Chondrocyte (in vitro differentiated cells): ENCODE measurements at places on chromosomes 16 and 17. TPM values are rescaled to one million over a fixed set of nuclear protein-coding genes. Genes with fewer than 3 reads are reported as not detected.

Gene EFCAB13
- 1.5 to 3.2 TPM (median 2.5 TPM) in 3 replicates for total RNA-seq

GRCh38 chr17:40598619-40599467, 33.6 kb upstream of the CCR7 start:
- H3K4me1 ChIP-seq, result no peaks in the 10 kb centered on the region
- no peak overlapping the region for H3K27ac ChIP-seq
- DNase-seq, result no peak
- H3K4me3 ChIP-seq, result no peak overlapping the region

- H3K4me1 ChIP-seq, result peaks cover 80% of the 10 kb centered on the region
- H3K27ac ChIP-seq, result no peak overlapping the region
- H3K4me3 ChIP-seq, result no peak overlapping the region
- H3K27me3 ChIP-seq, result no peaks in the 10 kb centered on the region
- H3K36me3 ChIP-seq, result no peaks in the 10 kb centered on the region
Observed at GRCh38 chr17:83106056-83106588, 26.7 kb downstream of the METRNL start.

- H3K4me3 ChIP-seq, result no peak overlapping the region
- H3K27ac ChIP-seq, result no peak overlapping the region
- peaks cover 4% of the 10 kb centered on the region for H3K36me3 ChIP-seq
- no peaks in the 10 kb centered on the region for H3K4me1 ChIP-seq
- no peak for DNase-seq
Observed at GRCh38 chr16:74831467-74831866, 56.8 kb upstream of the FA2H start.

DNA sequence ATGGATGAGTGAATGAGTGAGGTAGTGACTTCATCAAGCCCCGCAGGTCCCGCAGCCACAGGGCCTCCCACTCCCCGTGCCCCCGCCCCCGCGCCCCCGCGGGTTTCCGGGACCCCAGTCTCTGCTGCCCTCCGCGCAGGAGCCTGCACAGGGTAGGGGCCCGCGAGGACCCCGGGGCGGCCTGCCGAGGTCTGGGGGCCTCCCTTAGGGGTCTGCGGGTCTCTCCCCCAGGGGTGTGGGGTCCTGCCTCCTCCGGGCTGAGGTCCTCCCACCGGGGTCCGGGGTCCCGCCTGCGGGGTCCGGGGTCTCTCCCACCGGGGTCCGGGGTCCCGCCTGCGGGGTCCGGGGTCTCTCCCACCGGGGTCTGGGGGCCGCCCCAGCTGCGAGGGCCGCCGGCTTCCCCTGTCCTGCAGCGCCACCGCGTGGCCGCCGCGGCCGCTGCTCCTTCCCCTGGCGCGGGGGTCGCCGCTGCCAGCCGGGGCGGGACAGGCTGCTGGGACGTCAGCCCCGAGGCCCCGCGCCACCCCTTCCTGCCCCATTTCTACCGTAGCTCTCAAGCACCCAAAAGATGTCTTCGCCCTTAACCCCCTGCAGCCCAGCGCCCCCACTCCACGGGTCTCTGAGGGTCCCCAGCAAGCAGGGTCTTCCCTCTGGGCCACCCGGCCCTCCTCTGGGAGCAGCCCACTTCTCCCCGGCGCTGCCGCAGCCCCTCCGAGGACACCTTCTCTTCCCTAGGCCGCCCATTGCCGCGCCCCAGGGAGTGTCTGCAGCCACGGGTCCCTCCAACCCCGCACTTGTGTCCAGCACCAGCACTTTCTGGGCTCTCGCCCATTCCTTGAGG, 10.4 kb upstream of the CHMP6 start:
- H3K27me3 ChIP-seq, result no peaks in the 10 kb centered on the region
- peaks cover 23% of the 10 kb centered on the region for H3K4me1 ChIP-seq
- DNase-seq, result no peak
- no peaks in the 10 kb centered on the region for H3K36me3 ChIP-seq
- H3K27ac ChIP-seq, result no peak overlapping the region

- H3K27me3 ChIP-seq, result peaks cover 47% of the 10 kb centered on the region
- no peaks in the 10 kb centered on the region for H3K4me1 ChIP-seq
- H3K4me3 ChIP-seq, result no peak overlapping the region
Observed at GRCh38 chr16:84407588-84408313, 39.4 kb downstream of the ATP2C2 start.

DNA sequence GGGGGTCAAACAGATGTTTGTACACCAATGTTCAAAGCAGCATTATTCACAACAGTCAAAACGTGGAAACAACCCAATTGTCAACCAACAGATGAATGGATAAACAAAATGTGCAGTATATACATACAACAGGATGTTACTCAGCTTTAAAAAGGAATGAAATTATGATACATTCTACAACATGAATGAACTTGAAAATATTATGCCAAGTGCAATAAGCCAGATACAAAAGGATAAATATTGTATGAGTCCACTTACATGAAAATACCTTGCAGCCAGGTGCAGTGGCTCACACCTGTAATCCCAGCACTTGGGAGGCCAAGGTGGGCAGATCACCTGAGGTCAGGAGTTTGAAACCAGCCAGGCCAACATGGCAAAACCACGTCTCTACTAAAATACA, 39.9 kb downstream of the UBE2G1 start:
- H3K27ac ChIP-seq, result no peak overlapping the region
- no peaks in the 10 kb centered on the region for H3K27me3 ChIP-seq
- H3K4me3 ChIP-seq, result no peak overlapping the region

GRCh38 chr16:81539759-81540472, 95.3 kb downstream of the CMIP start:
- peak overlapping the region; percentile 82 for H3K27ac ChIP-seq
- peak; percentile 61 for DNase-seq
- H3K4me1 ChIP-seq, result peaks cover 71% of the 10 kb centered on the region
- no peak overlapping the region for H3K4me3 ChIP-seq
- no peaks in the 10 kb centered on the region for H3K36me3 ChIP-seq

GRCh38 chr17:48175692-48176470, 68.3 kb downstream of the SNX11 start:
- no peak for DNase-seq
- peaks cover 9% of the 10 kb centered on the region for H3K27me3 ChIP-seq
- H3K4me3 ChIP-seq, result no peak overlapping the region

DNA sequence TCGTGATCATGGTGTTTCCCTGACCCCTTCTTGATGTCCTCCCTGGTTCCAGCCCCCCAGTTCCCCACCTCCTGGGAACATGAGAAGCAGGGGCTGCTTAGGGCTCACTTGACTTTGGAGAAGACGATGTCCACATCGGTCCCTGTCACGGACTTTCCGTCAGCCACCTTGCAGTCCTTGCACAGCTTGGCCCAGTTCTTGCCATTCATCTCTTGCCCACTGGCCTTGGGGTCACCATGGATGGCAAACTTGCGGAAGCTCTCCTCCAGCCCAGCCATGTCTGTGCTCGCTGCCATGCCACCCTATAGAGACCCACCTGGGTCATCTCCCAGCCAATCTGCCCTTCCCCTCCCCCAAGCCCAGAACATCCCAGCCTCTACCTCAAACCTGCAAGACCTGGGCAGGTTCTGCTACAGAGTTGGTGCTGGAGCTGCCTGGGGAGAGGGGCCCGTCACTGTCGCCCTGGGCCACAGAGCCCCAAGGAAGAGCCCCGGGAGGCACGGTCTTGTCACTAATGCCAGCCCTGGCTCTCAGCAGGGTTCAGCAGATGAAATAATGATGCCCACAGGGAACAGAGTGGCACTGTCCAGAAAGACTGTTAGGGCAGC, 2.4 kb downstream of the TPPP3 start:
- no peak for DNase-seq
- peaks cover 10% of the 10 kb centered on the region for H3K4me1 ChIP-seq
- H3K4me3 ChIP-seq, result no peak overlapping the region
- H3K27ac ChIP-seq, result no peak overlapping the region
- peaks cover 5% of the 10 kb centered on the region for H3K27me3 ChIP-seq

DNA sequence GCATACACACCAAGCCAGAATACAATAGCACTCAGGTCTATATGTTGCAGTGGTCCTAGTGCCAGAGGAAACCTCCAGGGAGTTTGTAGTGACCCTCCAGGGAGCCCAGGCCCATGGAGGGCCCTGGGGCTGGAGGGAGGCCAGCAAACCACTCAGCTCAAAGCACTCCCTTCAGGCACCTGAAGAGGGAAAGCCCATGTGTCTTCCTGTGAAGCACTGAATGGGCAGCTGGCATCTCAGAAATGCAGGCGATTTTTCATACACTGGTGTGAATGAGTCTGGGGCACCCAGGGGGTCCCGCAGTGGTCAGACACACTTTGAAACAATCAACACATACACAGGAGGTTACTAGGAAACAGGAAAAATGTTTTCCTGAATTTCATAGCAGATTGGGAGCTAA, 12.8 kb downstream of the TBC1D26 start:
- DNase-seq, result no peak
- H3K27ac ChIP-seq, result peak overlapping the region; percentile 12
- no peaks in the 10 kb centered on the region for H3K27me3 ChIP-seq
- H3K4me3 ChIP-seq, result no peak overlapping the region
- no peaks in the 10 kb centered on the region for H3K36me3 ChIP-seq

GRCh38 chr17:82814834-82815233, 25.0 kb downstream of the ZNF750 start:
- DNase-seq, result peak; percentile 88
- H3K27me3 ChIP-seq, result no peaks in the 10 kb centered on the region
- H3K27ac ChIP-seq, result no peak overlapping the region
